ENCODE measurements at places on chromosomes 7 and 10.

GRCh38 chr10:22500656-22501340 is 155.5 kb downstream of the SPAG6 start:
- no peak for DNase-seq

- DNase-seq = no peak
These were observed 156.9 kb downstream of the GRID1 start for GRCh38 chr10:86209726-86210125.

DNA sequence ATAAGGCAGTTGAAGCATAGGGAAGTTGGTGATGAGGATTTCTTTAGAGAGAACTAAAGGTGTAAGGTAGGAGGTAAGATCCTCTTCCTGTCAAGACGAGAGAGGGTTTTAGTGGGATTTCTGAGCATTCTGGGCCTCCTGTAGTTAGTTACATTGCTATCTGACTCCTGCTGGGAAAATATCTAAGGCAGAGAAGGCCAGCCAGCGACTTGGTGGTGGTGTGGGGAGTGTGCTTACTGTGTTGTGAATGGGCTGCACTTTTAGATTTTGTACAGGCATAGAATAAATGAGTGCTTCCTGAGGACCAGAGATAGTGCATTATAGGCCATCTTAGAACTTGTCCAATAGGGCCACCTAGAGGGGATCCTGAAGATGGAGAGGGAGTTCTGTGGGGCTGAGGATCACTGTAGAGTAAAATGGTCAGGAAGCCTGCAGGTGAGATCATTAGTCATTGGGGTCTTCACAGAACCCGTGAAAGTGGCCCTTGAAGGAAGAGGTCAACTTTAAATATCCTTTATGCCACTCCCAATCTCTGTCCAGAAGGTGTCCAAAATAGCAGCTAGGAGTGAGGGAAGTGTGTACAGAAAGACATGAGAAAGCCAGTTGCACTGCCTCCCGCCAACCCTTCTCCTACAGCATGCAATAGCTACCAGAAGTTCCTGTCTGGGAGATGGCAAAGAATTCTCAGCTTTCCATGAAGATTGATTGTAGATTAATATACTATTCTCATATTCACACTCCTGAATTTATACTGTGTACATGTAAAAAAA is 266.6 kb downstream of the POLR1F start:
- DNase-seq = peak; percentile 48

DNA sequence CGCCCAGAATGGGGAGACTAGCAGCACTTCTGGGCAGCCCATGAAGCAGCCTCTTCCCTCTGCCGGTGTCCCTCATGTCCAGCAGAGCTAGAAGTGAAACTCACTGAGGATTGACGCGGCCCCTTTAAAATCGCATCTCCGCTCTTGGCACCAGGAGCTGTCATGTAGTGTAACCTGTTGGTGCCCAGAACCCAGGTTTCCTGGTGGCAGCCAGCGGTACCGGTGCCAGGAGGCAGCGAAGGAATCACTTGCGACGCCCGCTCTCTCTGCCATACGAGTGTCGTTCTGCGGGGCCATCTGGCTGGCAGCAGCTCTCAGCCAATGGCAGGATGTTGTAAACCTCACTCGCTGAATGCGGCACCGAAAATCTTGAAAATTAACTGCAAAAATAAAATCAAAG is 82.7 kb downstream of the CUX1 start:
- DNase-seq = no peak

DNA sequence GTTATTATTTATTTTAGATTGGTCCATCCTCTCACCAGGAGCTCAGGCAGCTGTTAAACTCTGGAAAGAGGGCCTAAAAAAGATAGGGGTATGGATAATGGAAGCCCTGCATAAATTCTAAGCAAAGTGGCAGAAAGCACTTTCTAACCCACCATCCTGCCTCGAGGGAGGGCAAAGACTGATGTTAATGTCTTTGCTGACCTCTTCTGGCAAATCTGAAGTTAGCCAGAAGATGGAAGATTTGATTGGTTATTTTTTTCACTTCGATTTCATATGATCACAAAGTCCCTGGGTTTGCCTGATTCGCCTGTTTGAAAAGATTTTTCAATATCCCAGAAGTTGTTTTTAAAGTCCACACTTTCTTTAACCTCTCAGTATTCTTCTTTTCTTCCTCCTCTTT is 24.8 kb downstream of the OR9A2 start:
- no peak for DNase-seq

DNA sequence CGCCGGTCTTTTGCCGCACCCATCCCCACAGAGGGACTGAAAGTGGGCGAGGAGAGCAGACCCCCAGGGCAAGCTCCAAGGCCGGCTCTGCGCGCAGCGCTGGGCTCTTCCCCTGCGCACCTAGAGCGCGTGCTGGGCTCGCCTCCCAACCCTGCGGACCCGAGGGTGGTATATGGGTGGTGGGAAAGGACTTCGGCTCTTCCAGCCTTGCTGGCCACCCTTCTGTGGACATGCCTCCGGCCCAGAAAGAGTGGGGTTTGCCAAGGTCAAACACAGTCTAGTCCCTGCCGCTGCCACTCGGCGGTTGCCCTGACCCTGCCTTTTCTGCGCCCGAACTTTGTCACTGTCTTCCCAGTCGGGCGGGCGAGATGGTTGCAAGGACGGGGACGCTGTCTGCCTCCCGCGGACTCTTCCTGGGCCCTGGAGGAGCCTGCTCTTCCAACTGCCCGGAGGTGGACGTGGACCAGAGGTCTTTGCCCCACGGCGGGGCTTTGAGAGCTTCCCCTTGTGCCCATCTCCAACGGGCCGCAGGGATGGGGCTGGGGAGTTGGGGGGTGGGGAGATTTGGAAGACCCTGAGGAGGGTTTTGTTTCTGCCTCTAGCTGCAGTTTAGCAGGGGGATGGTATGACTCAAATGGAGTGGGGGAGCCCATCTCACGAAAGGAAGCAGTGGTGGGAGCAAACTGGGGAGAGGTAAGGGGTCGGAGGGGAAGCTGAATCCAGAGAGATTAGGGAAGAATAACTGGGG is 1.5 kb downstream of the ADCY1 start:
- no peak for DNase-seq
